ENCODE measurements at places on chromosomes 16 and 17. TPM values are rescaled to one million over a fixed set of nuclear protein-coding genes. Genes with fewer than 3 reads are reported as not detected.

GRCh38 chr17:35467824-35468223, 19.3 kb upstream of the SLFN13 start:
- H3K4me1 ChIP-seq: no peaks in the 10 kb centered on the region
- no peak overlapping the region for H3K27ac ChIP-seq
- peaks cover 20% of the 10 kb centered on the region for H3K27me3 ChIP-seq
- H3K36me3 ChIP-seq: no peaks in the 10 kb centered on the region
- no peak overlapping the region for H3K4me3 ChIP-seq

- peaks cover 16% of the 10 kb centered on the region for H3K36me3 ChIP-seq
- no peaks in the 10 kb centered on the region for H3K27me3 ChIP-seq
- no peak for DNase-seq
- no peak overlapping the region for H3K27ac ChIP-seq
- H3K4me3 ChIP-seq: peak overlapping the region; percentile 91
- H3K4me1 ChIP-seq: peaks cover 27% of the 10 kb centered on the region
Observed at GRCh38 chr17:4807605-4808377, 839 bp downstream of the PLD2 start.

DNA sequence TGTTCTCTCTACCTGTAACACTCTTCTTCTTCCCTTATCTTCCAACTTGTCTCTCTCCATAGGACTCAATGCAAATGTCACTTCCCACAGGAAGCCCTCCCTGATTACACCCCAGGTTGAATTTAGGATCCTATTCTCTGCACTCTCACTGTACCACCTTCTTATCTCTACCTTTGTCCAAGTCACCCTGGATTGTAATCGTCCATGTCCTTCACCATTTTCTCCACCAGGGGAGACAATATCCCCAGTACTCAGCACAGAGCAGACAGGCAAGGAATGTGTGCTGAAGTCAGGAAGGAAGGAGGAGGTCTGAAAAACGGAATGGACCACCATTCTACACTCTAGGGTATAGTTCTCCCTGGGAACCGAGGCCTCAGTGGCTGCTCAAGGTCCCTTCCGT, 14.2 kb downstream of the C16orf82 start:
- H3K36me3 ChIP-seq: no peaks in the 10 kb centered on the region
- H3K4me3 ChIP-seq: no peak overlapping the region
- no peak for DNase-seq
- no peak overlapping the region for H3K27ac ChIP-seq
- peaks cover 29% of the 10 kb centered on the region for H3K27me3 ChIP-seq
- H3K4me1 ChIP-seq: no peaks in the 10 kb centered on the region

DNA sequence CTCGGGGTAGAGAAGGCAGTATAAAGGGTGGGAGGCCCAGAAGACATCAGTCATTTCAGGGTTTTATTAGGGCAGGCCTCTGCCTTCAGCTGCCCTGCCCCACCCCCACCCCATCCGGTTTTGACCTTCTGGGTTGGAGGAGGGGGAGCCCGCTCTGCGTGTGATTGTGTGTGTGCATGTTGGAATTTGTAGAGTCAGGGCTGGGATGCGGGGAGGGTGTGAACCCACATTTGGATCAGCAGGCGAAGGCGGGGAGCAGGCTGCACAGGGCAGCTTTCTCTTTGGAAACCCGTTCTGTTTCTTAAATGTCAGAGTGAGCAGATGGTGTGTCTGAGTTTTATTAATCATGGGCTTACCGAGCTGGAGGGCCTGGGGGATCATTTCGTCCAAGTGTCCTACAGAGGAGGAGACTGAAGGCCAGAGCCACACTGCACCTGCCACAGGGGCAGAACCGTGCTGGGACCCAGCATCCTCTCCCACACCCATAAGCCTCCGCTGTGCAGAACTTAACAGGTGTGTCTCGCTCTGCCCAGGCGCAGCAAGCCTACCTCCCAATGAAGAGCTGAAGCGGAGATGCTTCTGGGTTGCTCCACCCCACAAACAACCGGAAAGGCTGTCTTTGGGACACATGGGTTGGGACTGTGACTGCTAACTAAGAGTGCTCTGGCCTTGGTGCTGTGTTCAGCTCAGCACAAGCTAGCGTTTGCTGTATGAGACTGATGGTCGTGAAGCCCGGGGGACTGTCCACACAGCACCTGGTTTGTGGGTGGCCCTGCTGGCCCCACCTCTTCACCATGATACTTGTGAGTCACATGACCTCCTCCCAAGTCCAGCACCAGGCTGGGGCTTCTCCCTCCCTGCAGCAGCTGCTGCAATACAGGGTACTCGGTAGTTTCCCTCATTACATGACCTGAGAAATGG, 70.9 kb upstream of the GSE1 start:
- no peak overlapping the region for H3K4me3 ChIP-seq
- H3K36me3 ChIP-seq: no peaks in the 10 kb centered on the region
- peaks cover 15% of the 10 kb centered on the region for H3K4me1 ChIP-seq
- DNase-seq: no peak
- H3K27me3 ChIP-seq: no peaks in the 10 kb centered on the region

The TNFSF13 gene
- 9.6 TPM for total RNA-seq
